NCI-H524 treated with DMSO at 0.1 percent for 48 hours (cell line): ENCODE measurements at places on chromosomes 16 and 17.

GRCh38 chr17:46984892-46985291 lies 5.8 kb upstream of the RPRML start:
- DNase-seq = no peak

GRCh38 chr17:16446338-16446983 lies 31.1 kb downstream of the TRPV2 start:
- no peak for DNase-seq

- no peak for DNase-seq
Measured at GRCh38 chr16:3304370-3304769, 860 bp downstream of the TIGD7 start.

DNA sequence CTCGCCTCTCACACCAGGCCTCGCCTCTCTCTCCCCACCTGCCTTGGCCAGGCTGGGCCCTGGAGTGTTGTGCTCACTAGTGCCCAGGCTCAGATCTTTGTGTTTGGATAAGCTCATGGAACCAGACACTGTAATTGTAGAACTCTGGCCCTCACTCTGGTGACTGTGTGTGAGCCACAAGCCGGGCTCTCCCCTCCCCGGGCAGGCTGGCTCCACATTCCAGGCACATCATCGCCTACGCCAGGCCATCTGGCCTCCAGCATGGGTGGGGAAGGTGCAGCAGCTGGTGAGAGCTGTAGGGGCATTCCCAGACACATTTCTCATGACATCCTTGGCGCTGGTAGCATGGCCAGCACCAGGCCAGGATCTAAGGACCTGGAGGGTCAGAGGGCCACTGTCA lies 202.3 kb downstream of the RAB11FIP4 start:
- peak; percentile 58 for DNase-seq

- DNase-seq = peak; percentile 50
Measured at GRCh38 chr17:57810721-57811637, 38.9 kb downstream of the MRPS23 start.

- DNase-seq = no peak
Measured at GRCh38 chr17:9729034-9729650, 62.2 kb downstream of the DHRS7C start.

DNA sequence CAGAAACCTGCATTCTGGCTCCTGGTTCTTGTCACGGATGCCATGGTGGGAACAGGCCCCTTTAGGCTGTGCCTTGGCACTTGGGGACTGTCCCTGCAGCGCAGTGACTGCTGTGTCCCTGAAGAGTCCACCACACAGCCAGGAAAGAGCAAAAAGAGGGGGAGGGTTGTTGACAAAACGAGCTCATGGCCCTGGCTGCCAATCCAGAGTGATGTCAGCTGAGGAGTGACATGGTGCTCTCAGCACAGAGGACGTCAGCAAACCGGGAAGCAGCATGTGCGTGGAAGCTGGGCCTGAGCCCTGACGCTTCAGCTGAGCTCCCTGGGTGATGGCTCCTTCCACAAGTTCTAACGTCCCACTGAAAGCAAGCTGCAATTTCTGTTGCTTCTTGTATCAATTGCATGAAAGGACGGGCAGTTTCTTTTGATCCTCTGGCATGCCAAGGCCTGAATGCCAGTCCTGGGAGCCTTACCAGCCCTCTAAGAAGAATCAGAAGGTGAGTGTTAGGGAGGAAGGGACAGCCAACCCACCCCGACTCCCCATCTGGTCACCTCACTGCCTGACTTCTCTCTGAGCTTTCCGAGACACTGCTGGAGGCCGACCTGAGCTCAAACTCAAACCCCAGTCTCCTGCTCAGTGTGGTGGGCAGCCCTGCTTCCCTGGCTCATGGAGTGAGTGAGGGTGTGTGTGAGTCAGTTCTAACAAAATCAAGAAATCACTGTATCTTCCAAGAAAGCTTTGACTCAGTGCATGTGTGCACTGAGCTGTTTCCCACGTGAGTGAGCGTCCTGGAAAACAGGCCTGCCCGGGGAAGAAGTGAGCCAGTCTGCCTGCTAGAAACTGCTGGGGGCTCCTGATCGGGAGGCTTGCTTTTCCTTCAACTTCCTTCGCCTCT lies 14.7 kb upstream of the WNT3 start:
- DNase-seq = no peak

- DNase-seq = no peak
Measured at GRCh38 chr17:14942526-14943190, 322.5 kb downstream of the PMP22 start.

DNA sequence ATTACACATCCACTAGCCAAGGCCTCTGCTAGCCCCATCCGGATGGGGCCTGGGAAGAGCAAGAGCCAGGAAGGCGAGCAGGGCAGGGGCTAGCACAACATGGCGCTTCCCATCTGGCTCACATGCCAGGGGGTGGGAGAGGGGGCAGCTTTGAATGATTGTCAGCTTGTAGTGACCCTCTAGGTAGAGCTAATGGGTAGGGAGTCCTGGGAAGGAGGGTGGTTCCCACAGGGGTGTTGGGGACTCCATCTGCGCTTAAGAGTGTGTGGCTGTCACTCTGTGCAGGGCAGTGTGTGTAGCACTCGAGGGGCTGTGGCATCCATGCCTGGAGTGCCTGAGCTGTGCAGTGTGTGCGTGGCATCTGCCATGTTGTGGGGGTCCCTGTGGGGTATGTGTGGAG lies 24.5 kb downstream of the ARHGAP23 start:
- no peak for DNase-seq

GRCh38 chr17:7309628-7310027 lies 2.2 kb downstream of the EIF5A start:
- no peak for DNase-seq
